ENCODE measurements at places on chromosomes 5 and 9.

- no peaks in the 10 kb centered on the region for H3K36me3 ChIP-seq
- H3K4me3 ChIP-seq = no peak overlapping the region
- no peak for DNase-seq
- no peak overlapping the region for H3K27ac ChIP-seq
- no peaks in the 10 kb centered on the region for H3K4me1 ChIP-seq
Measured at GRCh38 chr5:33336891-33337636, 103.7 kb upstream of the TARS1 start.

DNA sequence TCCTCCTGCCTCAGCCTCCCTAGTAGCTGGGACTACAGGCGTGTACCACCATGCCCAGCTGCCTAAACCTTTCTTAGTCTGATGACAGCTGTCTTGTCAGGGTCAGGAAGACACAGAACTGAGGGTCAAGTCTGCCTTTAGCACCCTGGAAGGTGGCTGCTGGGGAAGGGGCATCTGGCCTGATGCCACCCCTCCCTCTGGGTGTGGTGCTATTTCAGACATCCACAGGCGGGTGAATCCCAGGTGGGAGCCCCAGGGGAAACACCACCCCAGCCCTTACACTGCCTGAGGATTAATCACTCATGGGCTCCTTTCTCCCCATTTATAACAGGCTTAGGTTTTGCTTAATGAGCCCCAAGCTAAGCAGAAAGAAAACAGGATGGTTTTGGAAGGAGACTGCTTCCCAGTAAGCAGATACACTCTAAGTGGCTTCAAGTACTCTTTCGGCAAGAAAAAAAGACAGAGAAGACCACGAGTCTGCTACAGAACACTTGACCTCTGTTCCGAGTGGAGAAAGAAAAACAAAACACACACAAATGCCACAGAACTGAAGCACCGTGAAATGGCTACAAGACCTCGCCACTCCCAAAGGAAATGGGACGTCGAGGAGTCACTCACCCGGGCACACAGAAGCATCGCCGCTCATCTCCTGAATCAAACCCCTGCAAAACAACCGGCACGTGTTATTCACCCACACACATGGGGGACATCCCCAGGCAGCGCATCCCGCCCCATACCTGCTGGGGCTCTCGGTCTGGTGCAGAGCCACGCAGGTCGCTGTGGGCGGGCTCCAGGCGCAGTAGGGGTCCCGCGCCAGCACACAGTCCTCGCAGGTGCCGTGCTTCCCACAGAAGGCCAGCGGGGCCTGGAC is 62.4 kb downstream of the SECISBP2 start:
- H3K36me3 ChIP-seq = peaks cover 92% of the 10 kb centered on the region
- peaks cover 12% of the 10 kb centered on the region for H3K4me1 ChIP-seq
- no peak overlapping the region for H3K4me3 ChIP-seq
- no peaks in the 10 kb centered on the region for H3K27me3 ChIP-seq

- no peaks in the 10 kb centered on the region for H3K36me3 ChIP-seq
- peaks cover 19% of the 10 kb centered on the region for H3K4me1 ChIP-seq
- H3K27me3 ChIP-seq = no peaks in the 10 kb centered on the region
- no peak overlapping the region for H3K27ac ChIP-seq
- H3K4me3 ChIP-seq = no peak overlapping the region
Measured at GRCh38 chr5:132384506-132385050, 15.1 kb downstream of the SLC22A5 start.

- H3K4me3 ChIP-seq = no peak overlapping the region
- DNase-seq = no peak
- H3K36me3 ChIP-seq = no peaks in the 10 kb centered on the region
- no peak overlapping the region for H3K27ac ChIP-seq
- no peaks in the 10 kb centered on the region for H3K4me1 ChIP-seq
Measured at GRCh38 chr9:133935328-133936005, 56.7 kb downstream of the VAV2 start.

DNA sequence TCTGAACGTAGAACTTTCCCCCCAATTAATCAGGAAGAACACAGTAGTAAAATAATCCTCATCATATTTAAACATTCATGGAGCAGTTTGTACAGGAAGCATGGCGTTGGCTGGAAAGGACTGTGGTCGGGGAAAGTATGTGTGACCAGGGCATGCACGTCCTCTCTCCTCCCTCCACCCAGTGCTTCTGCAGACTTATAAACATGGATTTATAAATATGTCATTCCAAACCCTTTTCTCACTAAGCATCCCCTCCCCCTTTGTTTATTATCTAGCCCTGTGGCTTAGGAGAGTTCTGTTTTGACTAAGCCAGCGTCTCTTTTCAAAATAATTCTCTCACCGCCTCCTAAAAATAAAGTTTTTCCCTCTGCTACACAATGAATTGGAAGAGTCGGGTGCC is 70.4 kb upstream of the DAP start:
- no peaks in the 10 kb centered on the region for H3K4me1 ChIP-seq
- no peak for DNase-seq
- H3K4me3 ChIP-seq = no peak overlapping the region
- H3K27me3 ChIP-seq = no peaks in the 10 kb centered on the region

DNA sequence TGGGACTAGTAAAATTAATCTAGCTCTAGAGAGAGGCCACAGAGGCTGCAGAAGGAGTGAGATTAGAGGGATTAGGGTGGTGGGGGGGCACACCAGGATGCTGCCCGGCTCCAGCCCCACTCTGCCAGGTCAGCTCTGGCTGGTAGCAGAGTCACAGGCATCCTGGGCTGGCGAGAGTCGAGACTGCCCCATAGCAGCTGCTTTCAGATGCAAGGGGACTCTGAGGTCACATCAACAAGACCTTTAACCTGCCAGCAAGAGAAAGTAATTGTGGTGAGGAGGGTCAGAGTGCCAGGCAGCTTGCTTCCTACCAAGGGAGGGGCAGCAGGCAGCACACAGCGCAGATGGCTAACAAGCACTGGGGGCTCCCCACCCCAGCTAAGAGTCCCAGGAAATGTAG is 7.5 kb downstream of the EPB41L4B start:
- no peak overlapping the region for H3K4me3 ChIP-seq
- H3K27me3 ChIP-seq = no peaks in the 10 kb centered on the region
- no peak overlapping the region for H3K27ac ChIP-seq
- no peaks in the 10 kb centered on the region for H3K4me1 ChIP-seq
- no peaks in the 10 kb centered on the region for H3K36me3 ChIP-seq
- DNase-seq = no peak

DNA sequence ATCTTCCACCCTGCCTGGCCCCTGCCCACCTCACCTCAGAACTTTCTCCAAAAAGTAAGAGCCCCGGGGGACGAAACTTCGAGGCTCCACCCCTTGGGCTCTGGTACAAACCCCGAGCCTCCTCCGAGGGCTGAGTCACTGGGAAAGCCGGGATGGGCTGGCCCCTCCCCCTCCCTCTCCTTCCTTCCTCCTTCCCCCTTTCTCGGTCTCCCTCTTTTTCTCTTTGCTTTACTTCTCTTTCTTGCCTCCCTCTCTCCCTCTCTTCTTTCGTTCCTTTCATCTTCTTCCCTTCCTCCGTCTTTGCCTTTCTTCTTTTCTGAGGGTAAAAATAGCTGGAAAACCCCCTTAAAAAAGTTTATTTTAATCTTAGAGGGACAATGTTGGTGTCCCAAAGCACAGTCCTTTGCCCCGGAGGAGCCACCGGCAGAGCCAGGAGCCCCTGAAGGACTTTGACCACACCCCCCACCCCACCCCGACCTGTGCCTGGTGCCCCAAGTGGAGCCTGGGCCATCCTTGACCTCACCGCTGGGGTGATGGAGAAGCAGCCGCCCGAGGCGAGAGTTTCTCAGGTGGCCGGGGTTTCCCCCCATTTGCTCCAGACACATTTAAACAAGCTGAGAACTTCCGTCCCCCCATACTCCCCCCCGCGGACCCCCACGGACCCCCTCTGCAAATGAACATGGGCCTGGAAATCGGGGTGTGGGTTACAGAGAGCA is 5.7 kb upstream of the NOTCH1 start:
- no peak for DNase-seq
- H3K27ac ChIP-seq = peak overlapping the region; percentile 6
- H3K4me1 ChIP-seq = peaks cover 4% of the 10 kb centered on the region
- no peaks in the 10 kb centered on the region for H3K36me3 ChIP-seq

- no peaks in the 10 kb centered on the region for H3K27me3 ChIP-seq
- no peaks in the 10 kb centered on the region for H3K4me1 ChIP-seq
- H3K36me3 ChIP-seq = no peaks in the 10 kb centered on the region
- DNase-seq = no peak
- H3K27ac ChIP-seq = no peak overlapping the region
- no peak overlapping the region for H3K4me3 ChIP-seq
Measured at GRCh38 chr9:113446323-113446740, 17.2 kb upstream of the RGS3 start.

DNA sequence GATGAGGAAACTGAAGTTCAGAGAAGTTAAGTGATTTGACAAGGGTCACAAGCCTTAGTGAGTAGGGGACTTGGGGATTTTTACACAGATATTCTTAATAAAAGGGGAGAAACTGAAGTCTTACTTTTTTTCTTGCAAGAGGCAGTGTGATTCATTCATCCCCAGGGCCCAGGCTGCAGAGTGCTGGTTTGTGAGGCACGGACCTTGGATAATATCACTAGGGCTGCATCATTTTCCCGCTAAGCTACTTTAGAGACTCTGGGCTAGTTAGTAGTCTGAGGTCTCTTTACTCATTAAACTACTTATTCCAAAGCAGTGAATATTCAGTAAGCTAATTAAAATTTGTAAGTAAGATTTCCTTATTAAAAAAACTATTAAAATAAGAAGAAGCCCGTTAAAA is 195.0 kb downstream of the PBX3 start:
- no peaks in the 10 kb centered on the region for H3K27me3 ChIP-seq
- no peaks in the 10 kb centered on the region for H3K4me1 ChIP-seq
- H3K36me3 ChIP-seq = peaks cover 3% of the 10 kb centered on the region

DNA sequence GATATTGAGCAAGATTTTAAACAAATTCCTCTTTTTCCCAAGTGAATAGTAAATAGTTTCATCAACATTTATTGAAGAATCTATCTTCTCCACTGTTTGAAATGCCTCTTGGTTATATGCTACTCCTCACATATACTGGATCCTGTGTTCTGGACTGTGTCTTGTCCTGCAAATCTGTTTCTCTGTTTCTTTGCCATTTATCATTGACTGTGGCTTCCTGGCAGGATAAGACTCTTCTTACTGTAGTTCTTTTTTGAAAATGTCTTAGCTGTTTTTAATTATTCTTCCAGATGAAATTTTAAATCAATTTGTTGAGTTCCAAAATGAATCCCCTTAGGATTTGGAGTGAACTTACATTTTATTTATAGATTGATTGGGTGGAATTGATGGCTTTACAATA is 27.8 kb downstream of the RALGPS1 start:
- no peaks in the 10 kb centered on the region for H3K4me1 ChIP-seq
- DNase-seq = no peak
- H3K27ac ChIP-seq = no peak overlapping the region
- no peak overlapping the region for H3K4me3 ChIP-seq
- no peaks in the 10 kb centered on the region for H3K36me3 ChIP-seq
- no peaks in the 10 kb centered on the region for H3K27me3 ChIP-seq

GRCh38 chr9:126527109-126527825 is 86.5 kb upstream of the LMX1B start:
- H3K27ac ChIP-seq = no peak overlapping the region
- peaks cover 12% of the 10 kb centered on the region for H3K4me1 ChIP-seq
- H3K4me3 ChIP-seq = no peak overlapping the region
- no peaks in the 10 kb centered on the region for H3K36me3 ChIP-seq
- no peaks in the 10 kb centered on the region for H3K27me3 ChIP-seq
- no peak for DNase-seq

GRCh38 chr9:16885931-16886330 is 15.5 kb upstream of the BNC2 start:
- H3K4me1 ChIP-seq = no peaks in the 10 kb centered on the region
- H3K27me3 ChIP-seq = no peaks in the 10 kb centered on the region
- no peak for DNase-seq
- H3K4me3 ChIP-seq = no peak overlapping the region
- H3K27ac ChIP-seq = no peak overlapping the region
- H3K36me3 ChIP-seq = no peaks in the 10 kb centered on the region

- H3K27me3 ChIP-seq = no peaks in the 10 kb centered on the region
- H3K4me3 ChIP-seq = no peak overlapping the region
- H3K36me3 ChIP-seq = no peaks in the 10 kb centered on the region
- no peaks in the 10 kb centered on the region for H3K4me1 ChIP-seq
- H3K27ac ChIP-seq = no peak overlapping the region
Measured at GRCh38 chr5:148482196-148482595, 98.4 kb downstream of the FBXO38 start.

- H3K4me3 ChIP-seq = no peak overlapping the region
- no peaks in the 10 kb centered on the region for H3K4me1 ChIP-seq
- no peaks in the 10 kb centered on the region for H3K36me3 ChIP-seq
- H3K27ac ChIP-seq = no peak overlapping the region
- DNase-seq = no peak
Measured at GRCh38 chr9:100534401-100534800, 43.5 kb upstream of the CAVIN4 start.

GRCh38 chr5:43037636-43038495 is 2.3 kb downstream of the ANXA2R start:
- H3K27ac ChIP-seq = peak overlapping the region; percentile 96
- H3K27me3 ChIP-seq = no peaks in the 10 kb centered on the region
- peaks cover 17% of the 10 kb centered on the region for H3K4me1 ChIP-seq
- H3K4me3 ChIP-seq = peak overlapping the region; percentile 77

DNA sequence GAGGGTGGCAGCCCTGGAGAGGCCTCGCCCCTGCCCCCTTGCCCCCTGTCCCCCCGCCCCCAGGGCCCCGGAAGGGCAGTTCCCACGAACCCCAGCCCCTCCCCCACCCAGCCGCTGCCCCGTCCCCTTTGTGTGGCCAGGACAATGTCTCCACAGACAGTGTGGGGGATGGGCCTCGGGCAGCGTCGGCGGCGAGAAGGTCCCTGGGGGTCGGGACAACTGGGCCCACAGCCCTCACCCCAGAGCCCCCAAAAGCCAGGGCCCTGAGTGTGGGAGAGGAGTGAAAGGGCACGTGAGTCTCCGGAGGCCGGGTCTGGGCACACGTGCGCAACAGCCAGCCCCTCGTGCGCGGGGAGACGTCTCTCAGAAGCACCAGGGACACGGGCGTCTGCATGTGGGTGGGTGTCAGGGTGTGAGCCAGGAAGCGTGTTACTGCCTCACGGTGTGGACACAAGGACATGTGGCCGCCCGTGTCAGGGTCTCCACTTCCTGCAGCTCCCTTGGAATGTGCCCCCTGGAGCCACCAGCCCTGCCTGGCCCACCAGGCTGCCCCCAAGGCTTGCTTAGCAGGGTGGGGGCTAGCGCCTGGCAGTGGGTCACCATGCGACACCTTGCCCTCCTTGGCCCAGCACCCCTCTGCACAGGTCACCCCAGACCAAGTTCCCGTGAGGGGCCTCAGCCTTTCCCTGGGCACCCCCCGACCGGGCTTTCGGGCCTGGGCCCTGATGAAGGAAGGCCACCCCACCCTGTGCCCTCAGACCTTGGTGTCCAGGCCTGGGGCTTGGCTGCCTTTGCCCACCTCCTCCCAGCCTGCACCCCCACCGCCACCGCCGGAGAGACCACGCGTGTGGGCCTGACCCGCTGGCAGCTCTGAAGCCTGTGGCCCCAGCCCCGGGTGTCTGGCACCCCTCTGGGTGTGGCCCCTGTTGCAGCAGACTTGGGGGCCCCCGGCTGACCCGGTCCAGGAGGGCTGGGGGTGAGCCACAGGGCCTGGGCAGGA is 12.8 kb upstream of the NRARP start:
- no peaks in the 10 kb centered on the region for H3K27me3 ChIP-seq
- no peak overlapping the region for H3K27ac ChIP-seq
- no peaks in the 10 kb centered on the region for H3K4me1 ChIP-seq
- no peak overlapping the region for H3K4me3 ChIP-seq
